ENCODE measurements at places on chromosomes 5 and 9.

DNA sequence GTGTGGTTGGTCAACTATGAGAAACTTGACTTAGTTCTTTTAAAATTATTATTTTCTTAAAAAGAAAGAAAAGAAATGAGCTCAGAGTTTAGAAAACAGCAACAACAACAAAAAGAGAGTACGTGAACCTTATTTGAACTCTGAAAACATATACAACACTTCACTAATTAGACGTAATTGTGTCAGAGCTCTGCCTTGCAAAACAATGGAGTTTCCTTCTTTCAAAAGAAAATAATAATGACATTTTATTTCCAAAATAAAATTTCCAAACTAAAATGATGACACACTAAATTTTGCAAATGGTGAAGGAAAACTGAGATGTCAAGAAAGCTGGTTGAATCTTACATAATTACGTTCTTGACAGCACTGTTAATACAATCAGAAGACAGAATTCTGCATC is 15.4 kb downstream of the ROR2 start:
- no peak for DNase-seq

GRCh38 chr9:108882052-108882888 is 20.2 kb downstream of the ACTL7A start:
- no peak for DNase-seq

DNA sequence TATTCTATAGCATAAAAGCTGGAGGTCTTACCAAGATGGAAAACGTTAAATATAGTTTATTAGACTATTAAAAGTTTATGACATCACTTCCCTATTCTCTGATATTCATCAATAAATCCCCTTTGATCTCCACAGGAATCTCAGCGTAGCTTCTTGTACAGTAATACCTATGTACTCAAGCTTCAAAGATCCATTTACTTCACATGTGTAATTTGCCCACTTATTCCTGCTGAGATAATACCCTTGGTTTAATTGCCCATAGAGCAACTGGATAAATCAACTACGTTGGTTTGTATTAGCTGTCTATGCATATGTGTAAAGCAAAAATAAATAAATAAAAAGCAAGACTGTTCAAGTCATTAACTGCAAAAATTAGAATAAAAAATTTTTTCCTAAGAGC is 219.7 kb downstream of the EFNA5 start:
- no peak for DNase-seq

DNA sequence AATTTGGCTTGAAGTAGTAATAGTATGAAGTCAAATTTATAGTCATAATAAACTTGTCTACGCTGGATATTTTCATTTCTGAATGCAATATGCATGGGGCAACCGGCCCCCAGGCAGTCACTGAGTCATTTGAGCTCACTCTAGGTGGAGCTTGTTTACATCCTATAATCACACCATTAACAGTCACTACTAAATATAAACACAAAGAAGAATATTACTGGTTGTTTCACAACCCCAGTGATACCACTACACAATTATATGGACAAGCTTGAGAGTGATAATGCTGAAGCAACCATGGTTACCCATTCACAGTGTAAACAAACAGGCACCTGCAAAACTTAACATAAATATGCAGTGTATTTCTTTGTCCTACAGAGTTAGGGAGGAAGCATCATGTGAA is 68.7 kb downstream of the MARCHF3 start:
- peak; percentile 28 for DNase-seq

DNA sequence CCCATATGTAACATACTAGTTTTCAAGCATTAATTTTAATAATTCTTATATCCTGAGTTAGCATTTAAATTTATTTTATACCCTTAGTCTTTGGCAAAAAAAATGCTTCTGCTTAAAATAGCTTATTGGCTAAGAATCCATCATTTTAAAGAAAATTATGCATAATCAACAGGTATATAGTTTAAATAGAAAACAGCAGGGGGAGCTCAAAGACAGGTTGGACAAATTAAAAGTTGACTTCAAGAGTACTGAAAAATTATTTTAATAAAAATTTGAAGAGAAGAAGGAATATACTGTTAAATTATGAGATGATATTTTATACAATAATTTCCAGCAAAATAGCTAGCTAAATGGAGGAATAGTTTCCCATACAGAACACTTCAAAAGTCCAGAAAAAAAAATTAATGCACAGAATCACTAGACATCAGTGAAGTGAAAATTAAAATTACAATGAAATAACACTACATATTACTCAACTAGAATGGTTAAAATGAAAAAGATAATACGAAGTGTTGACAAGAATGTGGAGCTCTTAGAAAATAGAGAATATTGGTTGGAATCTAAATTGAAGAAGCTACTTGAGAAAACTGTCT is 387.1 kb downstream of the PDE4D start:
- DNase-seq = no peak

- peak; percentile 78 for DNase-seq
Measured at GRCh38 chr9:85610074-85610860, 131.5 kb downstream of the AGTPBP1 start.

GRCh38 chr9:34559624-34560455 is 29.7 kb downstream of the CNTFR start:
- DNase-seq = no peak

DNA sequence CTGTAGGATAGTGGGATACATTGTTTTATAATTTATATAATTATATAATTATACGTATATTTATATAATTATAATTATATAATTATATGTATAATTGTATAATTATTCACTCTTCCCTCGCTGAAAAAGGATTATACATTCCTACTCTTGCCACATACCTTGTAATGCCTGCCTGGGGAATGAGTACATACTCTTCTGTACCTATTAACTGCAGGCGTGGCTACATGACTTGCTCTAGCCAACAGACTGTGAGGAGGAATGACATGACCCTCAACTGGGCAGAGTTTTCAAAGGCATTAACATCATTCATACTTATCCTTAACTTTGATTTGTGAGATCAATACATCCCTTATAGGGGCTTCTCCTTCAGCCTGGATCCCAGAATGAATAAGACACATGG is 19.1 kb downstream of the ERMP1 start:
- no peak for DNase-seq

- DNase-seq = peak; percentile 15
Measured at GRCh38 chr9:113222482-113222841, 1.1 kb downstream of the SLC31A1 start.

DNA sequence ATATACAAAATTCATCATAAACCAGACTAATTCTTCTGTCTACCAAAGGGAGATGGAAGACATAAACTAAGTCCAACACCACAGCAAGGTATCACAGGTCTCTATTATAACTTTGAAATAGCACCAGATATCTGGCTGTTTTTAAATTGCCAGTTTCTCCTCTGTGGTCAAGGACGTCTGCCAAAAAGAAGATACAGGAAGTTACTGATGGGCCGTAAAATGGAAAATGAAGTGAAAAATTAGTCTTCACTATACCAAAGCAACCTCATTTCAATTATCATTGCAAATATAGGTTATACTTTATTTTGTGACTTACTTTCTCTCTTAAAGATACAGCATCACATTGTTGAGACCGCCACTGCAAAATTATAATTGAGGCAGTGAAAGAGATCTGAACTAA is 225.5 kb downstream of the NDUFS4 start:
- no peak for DNase-seq

GRCh38 chr5:135738564-135738875 is 95.9 kb upstream of the SLC25A48 start:
- DNase-seq = no peak

- DNase-seq = no peak
Measured at GRCh38 chr9:653421-653820, 188.1 kb upstream of the DMRT1 start.

DNA sequence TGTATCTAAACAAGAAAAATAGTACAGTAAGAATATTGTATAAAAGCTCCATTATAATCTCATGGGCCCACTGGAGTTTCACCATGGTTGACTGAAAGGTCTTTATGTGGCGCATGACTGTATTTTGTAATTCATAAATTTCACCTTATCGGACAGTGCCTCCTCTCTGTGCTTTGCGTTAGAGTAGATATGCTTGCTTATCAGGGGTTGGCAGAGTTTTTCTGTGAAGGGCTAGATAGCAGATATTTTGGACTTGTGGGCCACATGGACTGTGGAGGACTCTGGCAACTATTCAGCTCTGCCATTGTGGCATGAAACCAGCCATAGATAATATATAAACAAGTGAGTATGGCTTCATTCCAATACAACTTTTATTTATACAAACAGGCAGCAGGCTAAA is 23.2 kb downstream of the GAPVD1 start:
- no peak for DNase-seq

Measured in mesendoderm (in vitro differentiated cells).